ENCODE measurements at places on chromosomes 11 and 22.
A peak's percentile ranks its signal among the peaks of the same experiment; 100 is the strongest.

- peak; percentile 69 for DNase-seq
Observed at GRCh38 chr22:38504731-38505540, 1.2 kb downstream of the DDX17 start.

DNA sequence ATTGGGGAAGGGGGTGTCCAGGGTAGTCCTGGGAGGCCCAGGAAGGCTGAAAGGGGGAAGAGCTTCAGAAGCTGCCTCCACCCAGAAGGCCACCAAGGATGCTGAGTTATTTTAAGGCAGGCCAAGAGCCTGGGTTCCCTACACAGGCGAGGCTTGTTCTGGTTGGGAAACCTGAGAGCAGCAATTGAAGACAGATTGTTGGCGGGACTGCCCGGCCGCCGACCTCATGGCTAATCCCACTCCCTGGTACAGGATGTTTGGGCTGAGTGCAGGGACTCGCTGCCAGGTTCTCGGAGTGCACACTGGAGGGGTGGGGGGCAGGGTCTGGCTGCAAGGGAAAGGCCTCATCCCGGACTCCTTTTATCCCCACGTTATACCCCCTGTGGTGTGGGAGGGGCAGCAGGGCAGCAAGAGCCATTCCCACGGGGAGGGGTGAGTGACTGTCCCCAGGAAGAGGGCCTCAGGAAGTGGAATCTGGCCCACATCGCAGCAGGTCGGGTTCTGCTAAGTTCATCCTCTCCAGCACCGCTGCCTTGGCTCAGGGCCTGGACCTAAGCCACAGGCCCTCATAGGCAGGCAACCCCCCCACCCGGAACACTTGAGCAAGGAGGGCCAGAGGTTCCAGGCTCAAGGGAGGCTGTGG lies 43.6 kb upstream of the PRR5 start:
- no peak for DNase-seq

DNA sequence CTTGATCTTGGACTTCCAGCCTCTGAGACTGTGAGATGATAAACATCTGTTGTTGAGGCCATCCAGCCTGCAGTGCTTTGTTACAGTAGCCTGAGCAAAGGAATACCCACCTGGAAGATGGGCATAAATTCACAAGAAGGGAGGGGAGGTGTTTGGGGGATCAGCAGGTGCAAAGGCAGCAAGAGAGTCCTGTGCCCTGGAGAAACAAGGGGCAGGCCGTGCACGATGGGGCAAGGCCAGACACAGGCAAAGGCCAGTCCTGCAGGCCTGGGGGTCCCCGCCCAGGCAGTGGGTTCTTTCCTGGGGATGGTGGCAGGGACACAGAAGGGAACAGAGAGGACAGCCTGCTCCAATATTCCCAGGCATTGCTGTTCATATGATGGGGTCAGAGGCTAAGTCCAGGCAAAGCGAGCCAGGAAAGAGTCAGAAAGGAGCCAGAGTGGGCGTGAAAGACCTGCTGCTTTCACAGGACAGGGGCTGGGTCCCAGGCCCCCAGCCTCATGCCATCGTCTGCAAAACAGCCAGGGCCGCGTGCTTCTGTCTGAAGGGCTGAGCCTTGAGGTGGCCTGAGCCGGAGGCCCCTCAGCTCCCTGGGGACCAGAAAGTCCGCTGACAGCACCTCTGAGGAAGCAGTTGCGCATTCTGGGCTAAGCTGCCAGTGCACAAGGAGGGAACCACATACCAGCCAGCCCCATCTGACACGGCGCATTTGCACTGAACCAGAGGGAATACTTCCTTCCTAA lies 48.8 kb downstream of the MYEOV start:
- no peak for DNase-seq

DNA sequence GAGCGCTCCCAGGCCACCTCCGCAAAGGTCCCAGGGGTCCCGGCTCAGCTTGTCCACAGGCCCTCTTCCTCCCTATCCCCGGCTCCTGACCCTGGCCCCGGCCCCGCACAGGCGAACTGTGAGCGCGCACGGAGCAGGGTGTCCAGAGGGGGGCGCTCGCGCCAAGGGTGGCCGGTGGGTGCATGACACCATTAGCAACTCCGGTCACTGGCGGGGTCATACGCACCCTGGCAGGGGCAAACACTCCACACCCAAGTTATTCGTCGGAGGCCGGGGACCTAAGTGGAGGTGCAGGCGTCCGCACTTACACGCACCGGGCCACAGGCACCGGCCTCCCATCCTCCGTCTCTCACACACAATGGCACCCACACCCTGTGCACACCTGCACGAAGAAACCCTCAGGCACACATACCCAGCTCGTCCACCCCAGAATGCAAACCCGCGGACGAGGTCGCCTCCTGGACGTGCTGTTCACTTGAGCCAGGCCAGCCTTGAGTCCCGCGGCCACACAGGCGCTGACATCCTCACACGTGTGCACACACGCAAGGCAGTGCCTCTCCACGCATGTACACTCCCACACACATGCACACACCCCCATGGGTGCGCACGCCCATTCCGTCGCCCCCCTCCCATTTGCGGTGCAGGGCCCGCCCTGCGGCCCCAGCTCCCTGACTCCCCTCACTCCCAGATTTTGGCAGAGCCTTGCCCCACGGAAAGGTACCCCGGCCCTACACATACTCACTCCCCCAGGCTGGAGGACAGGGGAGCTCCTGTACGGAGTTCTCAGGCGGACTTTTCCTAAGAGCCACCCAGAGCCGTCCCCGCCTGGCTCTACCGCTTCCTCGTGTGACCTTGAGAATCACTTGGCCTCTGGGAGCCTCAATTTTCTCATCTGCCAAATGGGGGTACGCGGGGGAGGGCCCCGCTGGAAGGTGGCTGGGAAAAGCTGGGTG lies at the start of gene RASGRP2:
Gene RASGRP2, minus strand, starts transcription at position 552 of the 953 bp plus-strand sequence. CDS start 1,276 bp downstream, outside the sequence.
- peak; percentile 86 for DNase-seq

- DNase-seq = no peak
Observed at GRCh38 chr11:10669258-10670033, 24.1 kb downstream of the IRAG1 start.

GRCh38 chr22:49323751-49324415 lies 503.8 kb downstream of the BRD1 start:
- no peak for DNase-seq

DNA sequence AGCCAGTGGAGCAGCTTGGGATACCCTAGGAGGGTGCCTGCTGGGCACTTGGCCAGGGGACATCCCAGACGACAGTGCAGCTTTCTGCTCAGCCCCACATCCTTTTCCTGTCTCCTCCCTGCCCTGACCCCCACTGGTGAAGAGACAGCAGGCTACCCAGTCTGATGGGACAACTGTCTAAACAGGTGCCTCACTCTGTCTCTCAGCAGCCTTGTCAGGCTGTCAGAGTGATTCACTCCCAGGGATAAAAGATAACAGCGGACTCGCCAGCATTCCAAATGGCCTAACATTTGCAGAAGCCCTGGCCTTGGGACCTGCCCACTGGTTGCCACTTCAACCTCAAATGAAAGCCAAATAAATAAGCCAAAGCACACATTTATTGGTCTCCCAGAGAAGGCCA lies 318.6 kb upstream of the PLET1 start:
- no peak for DNase-seq

DNA sequence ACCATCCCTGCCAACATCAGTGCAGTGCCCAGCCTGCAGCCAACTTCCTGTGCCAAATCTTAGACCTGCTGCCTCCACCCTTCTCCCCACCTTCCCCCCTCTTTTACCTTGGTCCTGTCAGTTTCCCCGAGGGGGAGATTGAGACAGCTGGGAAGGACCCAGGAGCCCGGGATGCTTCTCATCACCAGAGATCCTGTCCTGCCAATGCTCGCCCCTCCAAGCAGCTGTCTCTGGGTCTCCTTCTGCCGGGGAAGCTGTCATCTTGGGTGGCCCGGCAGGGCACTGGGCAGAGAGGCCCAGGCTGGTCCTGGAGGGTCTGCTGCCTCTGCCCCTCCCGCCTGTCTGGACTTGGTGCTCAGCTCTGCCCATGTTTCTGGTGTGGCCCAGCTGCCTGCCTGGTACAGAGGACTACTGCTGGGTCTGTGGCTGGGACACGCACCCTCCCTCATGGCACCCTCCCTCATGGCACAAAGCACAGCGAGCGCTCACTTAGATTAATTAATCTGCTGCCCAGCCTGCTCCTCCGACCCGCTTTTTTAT lies 60.4 kb upstream of the THY1 start:
- no peak for DNase-seq

- no peak for DNase-seq
Observed at GRCh38 chr11:128261011-128261421, 326.3 kb downstream of the ETS1 start.

- no peak for DNase-seq
Observed at GRCh38 chr11:67261946-67262681, 4.2 kb upstream of the GRK2 start.

DNA sequence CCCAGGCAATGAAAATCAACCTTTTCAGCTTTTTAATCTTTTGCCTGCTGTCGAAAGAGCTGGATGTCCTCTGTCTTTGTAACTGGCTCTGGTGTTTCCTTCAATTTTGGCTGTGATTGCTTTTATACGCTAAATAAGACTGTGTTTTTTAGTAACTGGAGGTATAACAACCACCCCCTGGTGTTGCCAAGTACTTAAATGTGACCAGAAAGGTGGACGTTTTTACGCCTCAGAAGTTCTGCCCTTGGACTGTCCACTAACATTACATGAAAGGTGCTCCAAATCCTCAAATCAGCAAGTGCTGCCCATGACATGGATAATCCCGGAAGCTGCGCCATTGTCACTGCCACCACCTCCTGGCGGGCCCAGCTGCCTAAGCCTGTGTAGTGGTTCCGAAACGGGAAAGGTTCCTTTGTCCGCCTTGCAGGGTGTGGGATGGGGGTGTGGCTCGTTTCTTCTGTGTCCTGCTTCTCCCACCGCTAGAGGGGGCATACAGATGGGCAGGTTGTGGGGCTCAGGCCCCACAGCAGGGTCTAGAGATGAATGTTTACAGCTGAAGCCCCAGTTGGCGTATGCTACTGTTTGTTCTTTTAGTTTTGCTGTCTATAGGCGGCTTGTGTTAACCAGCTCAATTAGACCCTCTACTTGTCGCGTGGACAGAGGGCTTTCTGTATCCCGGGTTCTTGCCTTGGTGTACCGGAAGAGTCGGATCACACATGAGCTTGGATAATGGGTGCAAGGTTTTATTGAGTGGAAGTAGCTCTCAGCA lies 82.2 kb upstream of the SEPTIN5 start:
- no peak for DNase-seq

- DNase-seq = no peak
Observed at GRCh38 chr11:8229299-8230177, 34.1 kb downstream of the LMO1 start.

DNA sequence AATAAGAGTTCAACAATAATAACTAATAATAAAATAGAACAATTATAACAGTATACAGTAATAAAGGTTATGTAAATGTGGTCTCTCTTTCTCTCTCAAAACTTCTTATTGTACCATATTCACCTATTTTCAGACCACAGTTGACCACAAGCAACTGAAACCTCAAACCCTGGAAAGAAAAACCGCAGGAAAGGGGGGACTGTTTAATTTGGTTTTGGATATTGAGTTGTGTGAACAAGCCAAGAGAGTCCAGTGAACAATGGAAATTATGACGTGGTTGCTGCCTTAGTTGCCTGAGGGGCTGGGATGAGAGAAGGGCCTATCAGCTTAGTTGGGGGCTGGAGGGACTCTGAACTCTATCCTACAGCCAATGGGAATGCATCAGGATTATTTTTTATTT lies 178.7 kb upstream of the POU2AF2 start:
- DNase-seq = no peak

GRCh38 chr11:112160091-112160848 lies 3.6 kb downstream of the IL18 start:
- no peak for DNase-seq

All from CD8-positive, alpha-beta memory T cell (primary cell).